Naive thymus-derived CD8-positive, alpha-beta T cell (primary cell): ENCODE measurements at places on chromosomes 1 and 21. TPM values are rescaled to one million over a fixed set of nuclear protein-coding genes. Genes with fewer than 3 reads are reported as not detected.

DNA sequence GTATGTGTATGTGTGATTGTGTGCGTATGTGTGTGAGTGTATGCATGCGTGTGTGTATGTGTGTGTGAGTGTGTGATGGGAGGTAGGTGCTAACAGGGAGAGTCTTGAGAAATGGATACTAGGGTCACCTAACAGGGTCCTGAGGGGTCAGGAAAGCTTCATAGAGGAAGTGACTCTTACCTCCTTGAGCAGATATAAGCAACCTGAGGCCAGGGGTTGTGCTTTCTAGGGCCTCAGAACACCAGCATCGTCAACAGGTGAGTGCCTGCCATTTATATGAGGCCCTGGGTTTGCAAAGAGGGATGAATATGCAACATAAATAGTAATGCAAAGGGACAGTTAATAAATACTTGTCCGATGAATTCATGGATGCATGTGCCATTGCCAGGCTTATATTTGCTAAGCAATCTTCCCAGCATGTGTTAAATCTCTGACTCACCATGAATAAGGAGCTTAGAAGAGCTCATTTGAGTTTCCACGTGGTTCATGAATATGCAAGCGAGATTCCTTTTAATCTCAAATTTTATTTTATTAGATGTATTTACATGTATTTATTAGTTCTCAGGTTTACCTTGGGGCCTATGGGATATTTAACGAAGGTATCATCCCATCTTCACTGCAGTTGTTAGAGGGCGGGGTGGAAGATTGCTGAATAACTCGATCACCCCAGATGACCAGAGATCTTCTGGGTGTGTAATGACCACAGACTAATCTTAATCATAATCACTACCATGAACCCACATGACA, 438.3 kb downstream of the CAMTA1 start:
- DNase-seq: no peak

DNA sequence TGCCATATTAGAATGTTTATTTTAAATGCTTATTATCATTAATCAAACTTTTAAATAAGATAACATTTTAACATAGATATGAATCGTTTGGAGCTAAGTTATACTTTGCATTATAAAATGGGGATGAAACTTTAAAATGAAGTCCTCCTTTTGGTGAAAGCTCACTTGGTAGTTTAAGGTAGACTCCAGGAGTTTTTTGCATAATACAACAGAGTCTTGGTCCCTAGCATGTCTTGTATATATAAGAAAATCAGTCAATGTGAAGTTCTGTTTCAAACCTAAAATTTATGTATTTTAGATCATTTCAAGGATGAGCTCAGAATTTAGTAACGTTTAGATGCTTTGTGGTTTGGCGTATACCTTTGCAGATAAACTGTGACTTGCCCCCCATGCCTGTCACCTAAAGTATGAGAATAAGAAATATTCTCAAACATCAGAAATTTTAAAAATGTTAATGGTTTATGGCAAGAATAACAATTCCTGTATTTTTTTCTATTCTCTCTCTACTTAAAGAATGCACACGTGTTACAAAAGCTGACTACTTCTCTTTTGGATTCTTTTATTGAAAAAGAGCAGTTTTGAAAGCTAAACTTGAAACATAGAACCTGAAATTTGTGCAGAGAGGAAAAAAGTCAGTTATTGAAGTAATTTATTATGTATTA, 3.8 kb downstream of the NFIA start:
- DNase-seq: no peak

The SLC5A9 gene
- total RNA-seq: not detected

The CYP4A11 gene
- total RNA-seq: not detected

The NES gene
- total RNA-seq: not detected

The FCMR gene
- total RNA-seq: 747 TPM

GRCh38 chr1:221675880-221676800, 65.7 kb downstream of the DUSP10 start:
- no peak for DNase-seq

DNA sequence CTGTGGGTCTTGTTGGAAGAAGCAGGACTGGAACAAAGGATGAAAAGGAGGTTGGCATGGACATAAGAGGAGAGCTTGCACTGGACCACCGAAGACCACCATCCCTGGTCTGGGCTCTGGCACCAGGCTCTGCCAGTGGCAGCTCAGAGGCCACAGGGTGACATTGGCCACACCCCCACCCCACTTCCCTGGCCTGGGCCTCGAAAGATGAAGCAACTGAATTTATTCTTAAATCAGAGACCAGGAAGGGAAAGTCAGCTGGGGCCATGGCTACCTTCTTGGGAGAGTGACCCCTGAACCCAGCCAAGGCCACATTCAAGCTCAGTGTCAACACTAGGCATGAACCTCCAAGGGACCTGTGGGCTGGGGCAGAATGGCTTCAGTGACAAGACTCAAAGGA, 4.0 kb downstream of the KLHDC7A start:
- no peak for DNase-seq

GRCh38 chr1:36284517-36284916, 21.7 kb upstream of the SH3D21 start:
- DNase-seq: no peak

- DNase-seq: no peak
Measured at GRCh38 chr21:39381009-39381408, 32.1 kb upstream of the HMGN1 start.

The LCE1B gene
- not detected for total RNA-seq

GRCh38 chr1:216073793-216074595, 349.3 kb downstream of the USH2A start:
- no peak for DNase-seq

GRCh38 chr1:31985430-31985829, 28.2 kb upstream of the KHDRBS1 start:
- no peak for DNase-seq

DNA sequence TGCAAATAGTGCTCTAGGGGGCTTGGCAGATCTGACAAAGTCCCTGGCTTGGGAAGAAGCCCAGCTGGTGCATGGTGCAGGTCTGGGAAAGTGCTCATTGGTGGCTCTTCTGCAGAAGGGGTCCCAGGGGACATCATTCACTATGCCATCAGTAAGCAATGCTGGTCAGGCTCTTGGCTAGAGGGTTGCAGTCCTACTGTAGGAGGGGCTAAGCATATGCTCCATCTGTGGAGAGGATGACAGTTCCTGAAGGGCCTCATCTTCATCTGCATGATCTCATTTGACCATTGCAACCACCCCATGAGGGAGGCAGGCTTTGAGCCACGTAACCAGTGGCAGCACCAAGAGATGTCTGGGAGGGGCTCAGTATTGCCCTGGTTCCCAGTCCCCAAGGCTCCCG, 31.5 kb upstream of the VASH2 start:
- DNase-seq: no peak

The NLRP3 gene
- 2.6 TPM for total RNA-seq

The FCRL5 gene
- 1.2 TPM for total RNA-seq

GRCh38 chr1:230010603-230011332, 56.3 kb upstream of the GALNT2 start:
- DNase-seq: no peak

The FBXO28 gene
- 45.9 TPM for total RNA-seq
